ENCODE measurements at places on chromosomes 1 and 21.

GRCh38 chr1:204408602-204409001 lies 3.0 kb downstream of the PPP1R15B start:
- DNase-seq: no peak

DNA sequence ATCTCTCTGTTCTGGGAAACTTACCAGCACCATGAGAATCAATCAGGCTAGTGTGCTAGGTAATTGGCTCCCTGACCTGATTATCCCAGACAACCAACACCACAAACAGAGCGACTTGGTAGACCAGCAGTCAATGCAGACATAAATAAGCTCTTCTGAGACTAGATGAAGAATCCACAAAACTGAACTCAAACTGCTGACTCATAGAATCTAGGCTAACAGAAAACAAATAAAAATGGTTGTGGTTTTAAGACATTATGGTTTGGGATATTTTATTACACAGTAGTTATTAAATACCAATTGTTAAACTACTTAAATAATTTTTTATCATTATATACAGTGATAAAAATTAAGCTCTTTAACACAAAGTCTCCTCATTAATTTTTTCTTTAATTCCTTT lies 535.7 kb downstream of the COL11A1 start:
- no peak for DNase-seq

DNA sequence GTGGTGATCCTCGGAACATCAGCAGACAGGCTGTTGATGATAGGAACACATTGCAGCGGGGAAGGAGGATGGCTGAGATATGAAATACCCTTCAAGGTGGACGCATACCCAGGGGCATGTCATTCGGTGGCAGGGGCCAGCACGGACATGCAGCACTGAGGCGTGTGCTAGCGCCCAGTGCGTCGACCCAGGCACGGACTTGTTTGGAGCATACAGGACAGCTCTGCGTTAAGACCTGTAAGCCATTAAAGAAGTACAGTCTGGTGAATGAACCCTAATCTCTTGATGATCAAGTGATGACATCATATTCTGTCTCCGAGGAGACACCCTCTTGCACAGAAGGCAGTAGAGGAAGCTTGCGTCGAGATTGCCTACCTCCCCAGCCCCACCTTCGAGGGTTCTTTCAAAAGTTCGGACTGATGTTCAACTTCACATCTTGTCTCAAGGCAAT lies 63.6 kb upstream of the KIF26B start:
- DNase-seq: no peak

DNA sequence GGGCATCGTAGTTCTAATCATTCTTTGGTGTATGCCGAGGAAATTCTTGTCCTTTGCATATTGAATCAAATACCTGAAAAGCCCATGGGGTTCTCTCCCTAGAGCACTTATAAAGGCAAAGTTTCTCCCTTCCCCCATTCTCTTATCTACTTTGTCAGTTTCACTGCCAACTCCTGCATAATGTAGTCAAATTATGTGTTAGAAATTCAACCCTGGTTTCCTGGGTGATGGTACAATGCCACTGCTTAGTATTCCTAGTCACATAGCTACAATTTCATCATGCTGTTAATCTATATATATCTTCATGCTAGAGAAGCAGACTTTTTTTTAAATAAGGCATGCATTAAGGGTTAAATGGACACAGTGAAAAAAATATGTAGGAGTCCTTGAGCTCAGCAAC lies 119.0 kb downstream of the PDE4B start:
- no peak for DNase-seq

DNA sequence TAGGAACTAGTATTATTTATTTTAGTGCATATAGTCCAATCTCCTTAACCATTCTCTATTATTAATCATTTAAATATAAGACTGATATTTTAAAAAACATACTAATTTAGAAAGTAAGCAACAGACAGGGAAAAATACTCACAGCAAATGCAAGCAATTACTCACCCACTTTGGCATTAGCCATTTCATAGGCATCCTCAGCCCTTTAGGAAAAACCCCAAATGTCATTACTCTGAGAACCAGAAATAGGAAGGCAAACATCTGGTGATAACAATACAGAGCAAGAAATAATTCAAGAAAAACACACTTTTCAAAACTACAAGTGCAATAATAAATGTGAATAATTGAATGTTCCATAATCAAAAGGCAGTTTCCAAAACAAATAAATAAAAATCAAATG lies 545.1 kb downstream of the PLPP3 start:
- DNase-seq: no peak

- DNase-seq: no peak
Observed at GRCh38 chr1:89382479-89382878, 18.6 kb downstream of the GBP6 start.

- DNase-seq: no peak
Observed at GRCh38 chr21:29501451-29501850, 202.7 kb downstream of the BACH1 start.

- no peak for DNase-seq
Observed at GRCh38 chr1:180646547-180646946, 14.7 kb downstream of the XPR1 start.

DNA sequence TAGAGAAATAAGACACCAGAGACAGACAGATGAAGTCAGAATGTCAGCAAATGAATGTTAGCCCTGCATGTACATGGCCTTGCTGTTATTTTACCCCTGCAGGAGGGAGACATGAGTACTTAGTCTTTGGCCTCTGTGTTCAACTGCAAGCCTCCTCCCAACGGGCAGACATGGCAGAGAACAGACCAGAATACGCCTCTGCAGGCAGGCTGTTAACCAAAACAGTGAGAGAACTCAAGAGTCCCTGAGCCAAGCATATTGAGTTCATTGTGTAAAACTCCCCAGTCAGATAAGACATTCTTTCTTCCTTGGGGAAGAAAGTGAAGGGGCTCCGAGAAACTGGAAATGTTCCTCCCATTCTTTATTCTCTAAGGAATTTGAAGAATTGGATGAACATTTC lies 150.9 kb downstream of the PHTF1 start:
- DNase-seq: no peak

- DNase-seq: no peak
Observed at GRCh38 chr1:183674339-183674738, 21.2 kb upstream of the APOBEC4 start.

DNA sequence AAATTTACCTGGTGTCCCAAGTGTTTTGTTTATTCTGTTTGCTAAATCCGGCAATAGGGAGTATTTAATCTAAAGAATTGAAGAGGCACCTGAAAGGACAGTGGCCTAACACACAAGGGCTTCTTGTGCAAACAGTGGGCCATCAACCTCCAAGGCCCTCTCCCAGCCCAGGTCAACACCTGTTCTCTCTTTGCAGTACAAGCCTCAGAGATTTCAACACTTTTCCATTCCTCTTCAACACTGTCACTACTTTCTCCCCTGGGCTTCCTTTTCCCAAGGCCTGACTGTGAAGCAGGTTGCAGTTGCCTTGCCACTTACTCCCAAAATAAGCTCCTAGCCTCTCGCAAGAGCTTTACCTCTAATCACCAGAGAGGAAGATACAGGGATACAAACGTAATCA lies 3.2 kb upstream of the SNAPIN start:
- DNase-seq: no peak

GRCh38 chr1:62312698-62313097 lies 6.5 kb downstream of the KANK4 start:
- DNase-seq: no peak

DNA sequence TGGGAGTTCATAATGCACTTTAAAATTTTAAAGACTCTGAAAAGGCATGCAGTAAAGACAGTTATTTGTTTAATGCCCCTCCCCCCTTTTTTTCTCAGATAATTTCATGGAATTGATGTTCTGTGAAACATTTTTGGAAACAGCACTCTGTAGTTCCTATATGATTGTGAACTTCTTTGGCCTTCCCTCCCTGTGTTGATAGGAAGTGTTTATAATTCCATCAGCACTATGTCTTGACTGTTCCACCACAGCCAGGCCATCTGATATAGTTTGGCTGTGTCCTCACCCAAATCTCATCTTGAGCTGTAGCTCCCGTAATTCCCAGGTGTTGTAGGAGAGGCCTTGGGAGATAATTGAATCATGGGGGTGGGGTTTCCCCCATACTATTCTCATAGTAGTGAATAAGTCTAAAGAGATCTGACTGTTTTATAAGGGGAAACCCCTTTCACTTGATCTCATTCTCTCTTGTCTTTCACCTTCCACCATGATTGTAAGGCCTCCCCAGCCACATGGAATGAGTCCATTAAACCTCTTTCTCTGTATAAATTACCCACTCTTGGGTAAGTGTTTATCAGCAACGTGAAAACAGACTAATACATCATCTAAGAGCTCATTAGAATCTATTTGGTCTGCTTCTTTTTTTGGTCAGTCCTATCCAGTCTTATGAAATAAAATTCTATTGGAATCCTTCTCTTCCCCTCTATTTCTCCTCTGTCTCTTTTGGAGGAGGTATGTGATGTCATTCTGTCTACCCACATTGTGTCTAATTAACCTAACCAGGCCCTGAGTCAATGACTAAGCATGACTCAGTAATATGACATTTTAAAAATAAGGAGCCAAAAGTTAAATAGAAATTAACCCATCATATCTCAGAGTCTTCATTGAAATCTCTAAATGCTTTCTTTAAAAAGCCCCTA lies 8.9 kb downstream of the CCDC185 start:
- DNase-seq: no peak

DNA sequence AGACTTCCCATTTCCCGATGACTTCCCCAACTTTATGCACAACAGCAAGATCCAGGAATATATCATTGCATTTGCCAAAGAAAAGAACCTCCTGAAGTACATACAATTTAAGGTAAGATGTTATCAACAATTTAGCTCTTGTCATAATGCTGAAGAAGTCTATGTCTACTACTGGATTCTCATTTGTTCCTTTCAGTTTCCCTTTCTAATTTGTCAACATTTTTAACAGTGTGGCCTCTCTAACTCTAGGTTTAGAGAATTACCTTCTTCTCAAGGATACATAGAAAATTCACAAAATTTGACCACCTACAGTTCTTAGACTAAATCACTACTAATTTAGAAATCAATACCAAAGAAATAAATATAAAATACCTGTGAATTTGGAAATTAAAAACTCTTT lies 13.2 kb downstream of the FMO3 start:
- DNase-seq: no peak

DNA sequence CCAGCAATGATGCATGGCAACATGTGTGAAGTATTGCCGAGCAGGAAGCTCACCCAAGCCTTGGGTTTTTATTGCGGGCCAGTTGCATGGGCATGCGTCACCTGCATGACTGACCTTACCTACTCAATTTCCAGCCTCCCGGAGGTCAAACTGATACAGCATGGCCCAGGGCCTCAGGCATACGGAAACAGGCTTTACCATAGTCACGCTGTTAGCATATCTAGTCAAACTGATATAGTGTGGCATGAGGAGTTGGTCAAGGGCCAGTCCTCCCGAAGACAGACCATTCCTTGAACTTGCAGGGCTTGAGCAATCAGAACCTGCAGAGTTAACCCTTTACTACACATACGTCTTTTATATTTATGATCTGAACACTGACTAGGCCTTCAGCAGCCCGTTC lies 6.4 kb upstream of the DUSP12 start:
- no peak for DNase-seq

DNA sequence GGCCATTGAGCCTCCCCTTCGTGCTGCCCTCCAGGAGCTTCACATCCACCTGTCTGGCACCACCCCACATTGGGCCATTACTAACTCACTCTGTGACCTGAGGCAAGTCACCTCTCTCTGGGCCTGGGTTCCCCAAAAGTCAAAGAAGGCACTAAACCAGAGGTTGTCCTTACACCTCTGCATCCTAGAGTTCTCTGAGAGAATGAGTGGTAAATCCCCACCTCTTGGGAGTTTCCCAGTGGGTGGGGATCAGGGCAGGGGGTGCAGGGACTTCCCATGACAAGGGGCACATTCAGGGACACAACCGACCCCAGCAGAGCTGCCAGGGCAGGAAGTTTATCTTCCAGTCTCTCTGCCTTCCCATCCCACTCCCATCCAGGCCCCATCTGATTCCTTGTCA lies 99.7 kb downstream of the EPHB2 start:
- peak; percentile 8 for DNase-seq

- DNase-seq: no peak
Observed at GRCh38 chr21:27094184-27094948, 127.5 kb upstream of the ADAMTS5 start.

- DNase-seq: no peak
Observed at GRCh38 chr1:93433407-93433961, 14.4 kb upstream of the FNBP1L start.

GRCh38 chr1:65486613-65487012 lies 66.1 kb downstream of the LEPR start:
- no peak for DNase-seq

GRCh38 chr1:182713939-182714338 lies 29.6 kb upstream of the RGS8 start:
- no peak for DNase-seq

DNA sequence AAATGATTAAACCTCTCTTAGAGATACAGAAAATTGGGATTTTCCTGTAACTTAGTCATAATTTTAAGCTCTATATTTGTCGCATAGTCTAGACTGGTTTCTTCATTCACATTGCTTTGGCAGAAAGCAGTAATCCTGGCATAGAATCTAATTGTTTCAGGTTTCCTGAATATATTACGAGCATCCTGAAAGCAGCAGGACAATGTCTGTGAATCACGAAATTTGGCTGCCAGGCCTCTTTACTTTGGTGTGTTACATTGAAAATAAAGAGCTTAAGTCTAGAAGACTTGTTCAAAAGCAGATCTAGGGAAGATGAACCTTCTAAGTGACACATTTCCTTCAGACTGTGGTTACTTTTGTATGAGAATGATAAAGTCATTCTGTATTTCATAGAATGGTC lies 72.2 kb downstream of the TDRD5 start:
- no peak for DNase-seq

DNA sequence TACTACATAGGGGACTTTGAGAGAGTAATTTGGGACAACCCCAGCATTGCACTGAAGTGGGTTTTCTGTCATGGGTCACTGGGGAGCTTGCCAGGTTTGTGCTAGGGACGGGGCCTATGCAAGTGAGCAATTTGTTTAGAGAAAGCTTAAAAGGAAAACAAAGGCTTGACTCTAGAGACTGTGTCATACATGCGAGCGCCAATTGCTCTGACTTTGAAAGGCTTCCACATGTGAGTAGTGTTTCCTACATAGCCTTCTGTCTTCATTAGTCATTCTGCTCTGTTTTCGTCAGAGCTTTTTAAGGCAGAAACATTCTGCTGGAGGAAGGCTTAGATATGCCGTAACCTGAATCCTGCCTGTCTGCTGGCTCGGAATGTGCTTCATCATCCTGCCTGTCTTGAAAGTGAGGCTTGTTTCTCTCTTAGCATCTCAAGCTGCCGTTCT lies 28.4 kb downstream of the TRIM45 start:
- no peak for DNase-seq

DNA sequence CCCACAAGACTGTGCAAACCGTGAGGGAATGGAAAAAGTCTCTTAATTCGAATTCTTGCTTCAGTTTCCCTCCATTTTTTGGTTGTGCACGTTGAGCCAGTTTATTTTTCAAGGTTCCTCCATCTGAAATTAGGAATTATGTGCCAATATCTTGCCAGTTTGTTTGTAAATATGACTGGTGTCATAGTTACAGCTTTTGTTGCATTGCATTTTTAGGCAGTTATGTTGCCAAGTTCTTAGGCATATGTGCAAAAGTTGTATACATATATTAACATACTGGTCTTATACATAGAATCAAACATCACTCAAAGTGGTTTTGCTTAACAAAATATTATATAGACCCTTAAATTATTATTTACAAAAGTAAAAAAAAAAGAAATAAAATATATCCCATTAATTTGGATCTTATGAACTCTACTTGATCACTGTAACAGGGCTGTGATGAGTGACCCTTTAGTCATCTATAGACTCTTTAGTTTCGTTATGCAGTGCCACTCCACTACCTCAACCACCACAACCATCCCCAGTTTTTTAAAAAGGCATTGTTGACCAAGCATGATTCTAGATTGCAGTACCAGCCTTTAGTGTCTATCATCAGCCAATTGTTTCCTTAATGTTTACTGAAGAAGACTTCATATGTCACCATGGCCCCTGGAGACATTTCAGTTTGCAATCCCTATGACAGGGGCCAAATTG lies 20.9 kb upstream of the DYNLT5 start:
- DNase-seq: no peak

Measured in GM12864 (cell line).